Hepatocyte (in vitro differentiated cells): ENCODE measurements at places on chromosomes 6 and 20.

GRCh38 chr20:3296261-3297078, 57.5 kb upstream of the SLC4A11 start:
- DNase-seq = no peak

GRCh38 chr6:145045582-145045981, 689.7 kb downstream of the EPM2A start:
- DNase-seq = no peak

DNA sequence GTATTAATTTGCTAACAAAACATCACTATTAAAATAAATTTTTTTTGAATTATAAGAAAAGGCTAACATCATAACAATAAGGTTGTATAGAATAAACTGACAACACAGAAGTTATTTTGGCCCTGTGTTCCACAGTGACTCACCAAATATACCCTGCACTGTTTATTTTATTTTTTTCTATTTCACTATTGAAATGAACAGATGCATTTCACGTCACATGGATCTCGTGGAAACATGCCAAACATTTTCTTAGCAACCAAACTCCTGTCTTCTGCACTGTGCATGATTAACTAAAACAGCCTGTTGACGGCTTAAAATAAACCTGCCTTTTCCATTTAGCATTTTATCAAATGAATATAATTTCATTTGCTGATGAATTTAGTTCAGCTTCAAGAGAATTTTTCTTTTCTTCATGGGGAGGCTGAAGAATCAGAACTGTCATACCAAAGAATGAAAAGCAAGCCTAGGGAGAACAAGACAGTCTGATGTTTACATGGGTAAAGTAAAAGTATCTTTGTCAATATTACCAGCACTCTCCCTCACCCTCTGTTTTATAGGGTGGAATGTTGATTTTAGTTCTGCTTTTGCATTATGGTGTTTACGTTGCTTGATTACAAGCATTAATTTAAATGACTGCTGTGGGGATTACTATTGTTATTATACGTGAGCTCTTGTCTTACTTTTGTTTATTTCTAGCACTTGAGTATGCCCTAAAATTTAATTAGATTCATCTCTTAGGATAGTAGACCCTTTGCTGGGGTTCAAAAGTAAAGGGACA, 115.3 kb downstream of the LCA5 start:
- peak; percentile 74 for DNase-seq

DNA sequence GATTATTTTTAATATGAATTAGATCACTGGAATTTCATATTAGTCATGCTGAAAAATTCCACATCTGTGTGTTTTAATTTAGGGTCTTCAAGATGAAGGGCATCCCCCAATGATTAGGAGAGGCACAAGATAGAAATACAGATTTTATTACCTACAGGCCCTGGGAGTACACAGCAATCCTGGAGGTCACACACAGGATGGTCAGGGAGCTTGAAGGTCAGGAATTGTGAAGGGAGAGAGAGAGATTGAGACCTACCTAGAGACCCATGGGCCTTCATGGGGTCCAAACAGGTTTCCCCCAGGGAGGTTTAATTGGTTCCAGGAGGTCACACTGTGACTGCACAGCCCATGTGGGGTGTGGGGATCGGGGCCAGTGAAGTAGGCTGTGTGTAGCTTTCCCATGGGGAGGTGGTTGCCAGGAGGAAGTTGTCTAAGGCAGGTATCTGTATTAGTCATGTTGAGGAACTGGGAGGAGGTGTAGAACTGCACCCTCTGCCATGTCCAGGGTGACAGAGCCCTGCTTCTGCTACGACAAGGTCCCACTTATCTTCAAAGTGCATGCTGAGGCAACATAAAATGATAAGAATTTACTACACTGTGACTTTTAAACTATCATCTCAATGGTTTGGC, 18.3 kb downstream of the SNX9 start:
- peak; percentile 54 for DNase-seq

GRCh38 chr20:39534846-39535245, 572.7 kb downstream of the DHX35 start:
- DNase-seq = no peak

DNA sequence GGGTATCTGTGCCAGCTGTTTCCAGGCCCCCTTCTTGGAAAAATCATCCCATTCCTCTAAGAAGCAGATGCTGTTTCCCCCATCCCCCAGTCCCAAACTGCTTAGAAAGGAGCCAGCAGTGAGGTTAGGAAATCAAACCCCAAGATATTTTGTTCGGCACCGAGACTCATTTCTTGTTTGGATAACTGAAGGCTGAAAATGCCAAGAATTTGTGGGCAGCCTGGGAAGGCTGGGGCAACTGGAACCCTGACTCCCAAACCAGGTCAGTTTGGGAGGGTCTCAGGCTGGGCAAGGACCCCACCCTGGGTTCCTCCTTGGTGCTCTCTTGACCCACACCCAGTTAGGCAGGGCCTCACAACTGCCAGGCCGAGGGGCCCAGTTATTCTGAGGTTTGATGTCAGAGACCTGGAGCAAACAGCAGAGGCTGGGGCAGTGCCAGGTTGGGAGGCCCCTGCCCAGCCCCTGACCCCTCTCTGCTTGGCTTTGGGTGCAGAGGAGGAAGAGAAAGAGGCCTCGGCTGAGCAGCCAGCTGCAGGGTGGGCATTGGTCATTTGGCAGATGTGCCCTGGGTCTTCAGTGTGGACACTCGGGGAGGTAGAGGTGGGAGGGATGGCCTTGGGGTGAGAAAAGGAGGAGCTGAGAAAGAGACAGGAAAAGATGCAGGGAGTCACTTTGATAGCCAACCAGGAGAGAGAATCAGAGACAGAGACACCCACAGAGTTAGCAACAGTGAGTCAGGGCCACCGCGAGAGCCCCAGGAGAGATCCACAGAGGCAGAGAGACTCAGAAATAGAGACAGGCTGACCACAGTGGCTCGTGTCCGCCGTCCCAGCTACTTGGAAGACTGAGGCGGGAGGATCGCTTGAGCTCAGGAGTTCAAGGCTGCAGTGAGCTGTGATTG, 5.0 kb downstream of the ANGPT4 start:
- DNase-seq = no peak

GRCh38 chr20:57841297-57841866, 131.6 kb upstream of the PMEPA1 start:
- no peak for DNase-seq

DNA sequence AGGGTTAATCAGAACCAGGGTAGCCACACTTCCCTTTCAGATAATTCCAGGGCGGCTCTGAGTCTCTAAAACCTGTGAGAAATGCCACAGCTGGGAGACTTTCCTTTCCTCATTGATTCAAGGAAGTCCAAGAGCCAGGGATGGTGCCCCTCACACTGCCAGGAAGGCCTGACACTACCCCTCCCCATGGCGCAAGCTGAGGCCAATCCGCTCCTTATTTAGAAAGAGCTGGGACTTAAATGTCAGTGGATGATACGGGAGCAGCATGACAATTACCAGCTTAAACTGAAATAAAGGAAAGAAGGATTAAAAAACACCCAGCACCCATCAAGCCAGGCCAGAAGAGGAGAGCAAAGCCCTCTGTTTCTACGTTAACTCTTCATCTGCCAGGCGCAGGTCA, 244.4 kb downstream of the LRFN2 start:
- DNase-seq = no peak

- no peak for DNase-seq
These were observed 41.4 kb downstream of the TRMT6 start for GRCh38 chr20:5908981-5909380.

- no peak for DNase-seq
These were observed 200.3 kb downstream of the ANKRD60 start for GRCh38 chr20:58028123-58028522.

DNA sequence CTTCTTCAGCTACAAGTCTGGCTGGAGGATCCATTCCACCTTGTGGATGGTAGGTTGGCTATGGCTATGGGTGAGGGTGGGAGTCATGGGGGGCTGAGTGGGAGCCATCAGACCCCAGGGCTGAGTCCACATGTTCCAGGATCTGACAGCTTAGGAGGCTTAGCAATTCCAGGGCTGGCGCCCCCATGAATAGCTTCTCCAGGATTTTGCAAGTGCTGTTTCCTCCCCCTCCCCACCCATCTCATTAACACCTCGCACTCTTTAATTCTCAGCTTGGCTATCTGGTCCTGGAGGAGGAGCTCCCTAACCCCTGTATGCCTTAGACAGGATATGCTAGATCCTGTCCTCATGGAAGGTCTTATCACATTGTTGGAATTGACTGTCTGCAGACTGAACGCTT, 39.0 kb upstream of the ANGPT4 start:
- no peak for DNase-seq

- DNase-seq = no peak
These were observed 20.0 kb upstream of the CDH22 start for GRCh38 chr20:46328200-46328882.

- no peak for DNase-seq
These were observed 48.0 kb downstream of the ADTRP start for GRCh38 chr6:11730641-11731040.

DNA sequence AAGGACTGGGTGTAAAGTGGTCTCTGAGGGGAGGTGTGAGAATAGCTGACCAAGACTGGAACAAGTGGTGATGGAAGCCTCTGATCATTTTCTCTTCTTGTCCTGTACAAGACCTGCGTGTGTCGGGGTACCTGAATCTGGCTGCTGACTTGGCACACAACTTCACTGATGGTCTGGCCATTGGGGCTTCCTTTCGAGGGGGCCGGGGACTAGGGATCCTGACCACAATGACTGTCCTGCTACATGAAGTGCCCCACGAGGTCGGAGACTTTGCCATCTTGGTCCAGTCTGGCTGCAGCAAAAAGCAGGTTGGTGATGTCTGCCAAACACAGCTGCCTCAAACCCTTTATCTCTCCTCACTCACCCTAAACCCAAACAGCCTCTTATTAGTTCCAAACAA, 1.7 kb upstream of the HSD17B8 start:
- no peak for DNase-seq

DNA sequence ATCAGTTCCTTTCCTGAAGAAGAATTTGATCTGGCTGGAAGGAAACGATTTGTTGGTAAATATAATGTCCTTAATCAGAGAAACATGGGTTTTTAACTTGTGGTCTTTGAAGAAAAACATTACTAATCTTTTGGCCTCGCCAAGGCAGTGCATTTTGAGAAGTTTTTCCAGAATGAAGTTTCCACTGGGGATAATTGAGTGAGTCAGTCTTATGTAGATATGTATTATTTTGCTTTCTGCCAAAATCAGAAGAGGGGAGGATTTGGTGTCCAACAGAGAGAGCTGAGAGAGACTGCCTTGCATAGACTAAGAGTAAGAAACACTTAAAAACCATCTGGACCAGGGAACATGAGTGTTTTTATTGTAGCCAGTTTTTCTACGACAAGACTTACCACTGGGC, 79.9 kb downstream of the FNDC1 start:
- DNase-seq = no peak

DNA sequence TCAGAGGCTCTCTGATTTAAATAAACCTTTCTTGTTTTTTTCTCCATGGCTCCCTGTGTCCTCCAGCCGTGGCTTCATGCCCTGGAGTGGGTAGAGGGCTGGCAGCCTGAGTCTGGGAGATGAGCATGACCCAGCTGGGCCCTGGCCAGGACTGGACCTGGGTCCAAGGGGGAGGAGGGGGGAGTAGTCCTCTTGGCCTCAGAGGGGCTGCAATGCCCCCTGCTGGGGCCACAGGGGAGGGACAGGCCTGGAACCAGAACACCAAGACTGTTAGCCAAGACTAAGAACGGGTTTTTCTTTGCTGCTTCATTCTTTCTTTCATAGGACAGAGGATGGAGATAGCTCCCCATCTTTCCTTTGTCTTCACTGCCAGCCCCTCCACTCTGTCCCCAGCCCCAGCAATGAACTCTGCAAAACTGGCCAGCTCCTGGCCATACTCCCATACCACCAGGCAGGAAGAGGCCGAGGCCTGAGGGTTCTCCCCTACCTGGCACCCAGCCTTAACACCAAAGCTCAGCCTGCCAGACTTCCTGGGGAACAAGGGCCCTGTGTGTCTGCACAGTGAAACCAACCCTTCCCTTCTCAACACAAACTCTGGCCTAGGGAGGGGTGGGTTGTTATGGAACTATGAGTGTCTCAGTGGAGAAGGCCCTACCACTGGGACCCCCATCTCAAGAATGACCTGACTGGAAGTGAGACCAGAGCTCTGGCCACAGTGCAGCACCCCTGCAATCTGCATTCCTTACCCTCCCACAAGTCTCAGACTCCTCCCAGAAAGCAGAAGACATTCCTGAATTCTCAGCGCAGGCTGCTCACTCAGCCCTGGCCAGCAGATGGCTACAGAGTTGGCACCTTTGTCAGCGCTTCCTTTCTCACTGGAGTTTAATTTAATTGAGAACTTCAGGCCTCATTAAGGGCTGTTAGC, 11.0 kb downstream of the SLC29A1 start:
- peak; percentile 84 for DNase-seq

DNA sequence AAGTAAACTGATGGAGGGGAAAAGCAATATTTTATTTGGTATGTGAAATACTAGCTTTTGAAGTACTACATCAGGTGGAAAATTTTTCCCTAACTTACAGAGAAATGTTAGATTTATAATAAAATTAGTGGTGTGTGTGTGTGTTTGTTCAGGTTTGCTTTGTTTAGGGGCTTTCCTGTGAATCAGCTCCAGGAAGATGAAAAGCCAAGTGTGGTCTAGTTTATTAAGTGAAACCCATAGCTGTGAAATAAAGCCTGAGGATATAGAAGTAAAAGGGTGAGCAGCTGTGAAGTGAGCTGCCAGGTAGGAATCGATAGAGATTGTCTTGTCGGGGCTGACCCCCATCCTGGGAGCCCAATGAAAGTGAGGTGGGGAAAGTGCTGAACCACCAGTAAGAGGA, 347.6 kb upstream of the IMPG1 start:
- DNase-seq = no peak

GRCh38 chr20:23021951-23022350, 13.2 kb upstream of the SSTR4 start:
- DNase-seq = no peak

GRCh38 chr6:89002523-89002922, 39.1 kb upstream of the RNGTT start:
- no peak for DNase-seq

DNA sequence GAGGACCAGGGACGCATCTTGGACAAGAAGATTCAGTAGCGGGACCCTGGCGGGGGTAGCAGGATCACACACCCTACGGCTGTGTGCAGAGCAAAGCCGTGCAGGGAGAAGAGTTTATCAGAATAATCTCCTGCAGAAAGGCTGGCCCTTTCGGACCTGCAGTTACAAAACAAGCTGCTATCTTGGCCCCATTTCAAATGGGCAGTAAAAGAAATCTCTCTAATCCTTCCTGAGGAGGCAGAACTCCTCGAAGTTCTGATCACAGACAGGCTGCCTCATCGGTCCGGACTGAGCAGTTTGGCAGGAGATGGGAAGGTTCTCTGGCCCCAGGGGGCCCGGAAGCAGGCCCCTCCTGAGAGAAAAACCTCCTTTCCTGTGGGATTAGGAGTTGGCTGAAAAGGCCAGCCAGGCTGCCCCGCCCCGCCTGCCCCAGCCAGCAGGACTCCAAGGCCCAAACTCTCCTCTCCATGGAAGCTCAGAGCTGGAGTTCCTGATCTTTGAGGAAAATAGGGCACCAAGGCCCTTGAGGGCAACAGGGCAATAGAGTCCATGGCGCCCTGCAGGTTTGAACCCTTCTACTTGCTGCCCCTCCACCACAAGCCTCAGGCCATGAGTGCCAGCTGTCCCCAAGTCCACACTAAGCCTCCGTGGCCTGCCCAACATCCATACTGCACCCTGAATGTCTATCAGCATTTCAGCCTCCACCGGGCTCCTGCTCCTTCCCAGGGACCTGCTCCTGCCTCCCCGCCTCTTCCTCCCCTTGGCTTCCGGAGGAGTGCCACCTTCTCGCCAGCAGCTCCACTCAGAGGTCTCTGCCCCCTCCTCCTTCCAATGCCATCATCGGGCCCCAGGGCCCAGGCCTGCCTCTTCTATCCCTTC, 141.3 kb downstream of the PREX1 start:
- peak; percentile 60 for DNase-seq

GRCh38 chr6:143465546-143465945, 14.9 kb downstream of the PEX3 start:
- DNase-seq = no peak
